Activated T-helper 1 cell treated with anti-CD3 and anti-CD28 coated beads, Interleukin-12 subunit alpha, Interleukin-12 subunit beta, Interleukin-2, Interleukin-4 antibody, amounts not matched to agents 30 ng/mL and 10 ng/mL and 1 ng/mL, durations not matched to agents 14 hours and 24 hours and 36 hours (primary cell): ENCODE measurements at places on chromosomes 5 and 9. TPM values are rescaled to one million over a fixed set of nuclear protein-coding genes. Genes with fewer than 3 reads are reported as not detected.

DNA sequence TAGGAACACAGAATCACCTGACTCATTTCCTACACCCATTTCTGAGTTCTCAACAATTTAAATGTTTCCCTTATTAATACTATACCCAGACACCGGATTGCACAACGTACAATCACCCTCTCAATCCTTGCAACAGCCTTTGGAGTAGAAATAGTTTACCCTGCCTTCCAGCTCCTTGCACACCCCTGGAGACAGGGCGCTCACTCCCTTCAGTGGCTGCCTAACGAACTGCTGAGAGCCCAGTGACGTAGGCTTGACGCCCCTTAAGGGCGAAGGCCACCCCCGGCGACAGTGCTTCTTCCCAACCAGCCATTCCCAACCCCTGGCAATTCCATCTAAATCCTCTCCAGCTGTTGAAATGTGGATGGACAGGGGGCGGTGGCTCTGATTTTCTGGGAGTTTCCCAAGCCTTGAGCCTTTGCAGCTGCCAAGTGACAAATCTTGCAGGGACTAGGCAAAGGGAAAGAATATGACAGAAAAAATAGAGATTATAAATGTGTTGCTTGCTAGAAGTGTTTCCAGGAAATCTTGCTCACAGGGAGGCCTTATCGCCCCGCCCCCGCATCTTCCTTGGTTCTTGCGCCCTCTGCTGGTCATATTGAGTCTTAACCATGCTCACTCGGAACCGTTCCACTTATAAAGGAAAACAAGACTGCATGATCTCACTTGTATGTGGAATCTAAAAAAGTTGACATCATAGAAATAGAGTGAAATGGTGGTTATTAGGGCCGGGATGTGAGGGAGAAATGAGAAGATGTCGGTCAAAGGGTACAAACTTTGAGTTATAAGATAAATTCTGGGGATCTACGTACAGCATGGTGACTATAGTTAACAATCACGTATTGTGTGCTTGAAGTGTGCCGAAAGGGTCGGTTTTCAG, 7.6 kb upstream of the BARX1 start:
- peak; percentile 73 for DNase-seq

DNA sequence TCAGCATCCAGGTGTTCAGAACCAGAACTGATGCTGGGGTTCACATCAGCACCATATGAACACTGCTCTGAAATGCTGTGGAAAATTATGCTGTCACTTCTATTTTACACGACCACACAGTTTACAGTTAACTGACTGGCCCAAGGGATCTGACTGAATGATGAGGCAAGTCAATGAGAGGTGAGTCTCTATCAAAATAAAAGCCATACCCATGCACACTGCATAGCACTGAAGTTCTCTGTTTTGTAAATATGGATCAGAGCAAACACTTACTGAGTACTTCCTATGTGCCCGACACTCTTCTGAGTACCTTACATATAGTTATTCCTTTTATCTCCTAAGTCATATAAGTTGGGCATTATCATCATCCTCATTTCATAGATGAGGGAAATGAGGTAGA, 122.8 kb downstream of the TARS1 start:
- DNase-seq, result no peak

- no peak for DNase-seq
Observed at GRCh38 chr9:95316274-95316673, 1.2 kb downstream of the FANCC start.

- DNase-seq, result no peak
Observed at GRCh38 chr9:335373-335772, 120.7 kb downstream of the DOCK8 start.

- DNase-seq, result peak; percentile 7
Observed at GRCh38 chr5:56412601-56413379, 179.7 kb upstream of the ANKRD55 start.

GRCh38 chr9:135847833-135848232, 59.5 kb downstream of the CAMSAP1 start:
- DNase-seq, result no peak

GRCh38 chr9:19048966-19049916, at the start of gene RRAGA:
Gene RRAGA (plus strand): TSS chr9:19049427. CDS start chr9:19049660, 233 bp downstream.
- DNase-seq, result peak; percentile 92

DNA sequence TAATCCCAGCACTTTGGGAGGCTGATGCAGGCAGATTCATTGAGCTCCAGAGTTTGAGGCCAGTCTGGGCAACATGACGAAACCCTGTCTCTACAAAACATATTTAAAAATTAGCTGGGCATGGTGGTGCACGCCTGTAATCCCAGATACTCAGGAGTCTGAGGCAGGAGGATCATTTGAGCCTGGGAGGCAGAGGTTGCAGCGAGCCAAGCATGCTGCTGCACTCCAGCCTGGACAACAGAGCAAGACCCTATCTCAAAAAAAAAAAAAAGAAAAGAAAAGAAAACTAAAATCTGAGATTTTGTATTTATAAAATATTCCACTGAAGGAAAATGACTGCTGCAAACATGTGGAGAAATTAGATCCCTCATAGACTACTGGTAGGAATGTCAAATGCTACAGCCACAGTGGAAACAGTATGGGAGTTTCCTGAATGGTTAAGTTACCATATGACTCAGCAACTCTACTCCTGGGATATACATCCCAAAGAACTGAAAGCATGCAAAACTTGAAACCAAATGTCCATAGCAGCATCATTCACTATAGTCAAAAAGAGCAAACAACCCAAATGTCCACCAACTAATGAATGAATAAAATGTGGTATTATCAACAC, 106.1 kb downstream of the UBAP2 start:
- no peak for DNase-seq

DNA sequence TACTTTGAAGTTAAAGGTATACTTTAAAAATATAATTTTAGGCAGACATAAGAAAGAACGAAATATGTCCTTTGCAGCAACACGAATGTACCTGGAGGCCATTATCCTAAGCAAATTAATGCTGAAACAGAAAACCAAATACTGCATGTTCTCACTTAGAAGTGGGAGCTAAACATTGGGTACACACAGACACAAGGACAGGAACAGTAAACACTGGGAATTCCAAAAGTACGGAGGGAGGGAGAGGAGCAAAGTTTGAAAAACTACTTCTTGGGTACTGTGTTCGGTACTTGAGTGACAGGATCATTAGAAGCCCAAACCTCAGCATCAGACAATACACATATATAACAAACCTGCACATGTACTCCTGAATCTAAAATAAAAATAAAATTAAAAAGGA, 40.9 kb downstream of the TJP2 start:
- no peak for DNase-seq

DNA sequence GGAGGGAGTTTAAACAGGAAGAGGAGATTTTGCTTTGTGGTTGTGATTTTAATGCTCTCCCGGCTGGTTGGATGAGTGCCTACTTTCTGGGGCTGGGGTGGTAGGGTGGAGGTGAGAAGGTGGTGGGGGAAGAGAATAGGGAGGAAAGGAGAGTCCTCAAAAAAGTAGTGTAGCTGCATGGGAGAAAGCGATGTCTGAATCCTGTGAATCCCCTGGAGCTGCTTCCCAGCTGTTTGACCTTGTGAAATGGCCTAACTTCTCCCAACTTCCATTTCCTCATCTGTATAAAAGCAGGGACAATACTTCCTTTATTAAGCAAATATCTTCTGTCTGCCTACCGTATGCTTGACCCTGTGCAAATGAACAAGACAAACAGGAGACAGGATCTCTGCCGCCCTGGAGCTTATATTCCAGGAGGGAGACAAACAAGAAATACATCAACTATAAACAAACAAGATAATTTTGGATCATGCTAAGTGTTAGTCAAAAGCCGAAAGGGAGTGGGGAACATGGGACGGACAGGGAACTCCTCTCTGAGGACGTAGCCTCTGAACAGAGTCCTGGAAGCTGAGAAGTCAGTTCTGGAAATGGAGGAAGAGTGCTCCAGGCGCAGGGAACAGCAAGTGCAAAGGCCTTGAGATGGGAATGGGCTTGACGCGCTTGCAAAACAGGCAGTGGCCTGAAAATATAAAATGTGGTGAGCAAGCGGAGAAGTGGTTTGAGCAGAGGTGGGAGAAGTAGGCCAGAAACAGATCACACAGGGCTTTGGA, 103.5 kb downstream of the SPRY4 start:
- DNase-seq, result no peak

DNA sequence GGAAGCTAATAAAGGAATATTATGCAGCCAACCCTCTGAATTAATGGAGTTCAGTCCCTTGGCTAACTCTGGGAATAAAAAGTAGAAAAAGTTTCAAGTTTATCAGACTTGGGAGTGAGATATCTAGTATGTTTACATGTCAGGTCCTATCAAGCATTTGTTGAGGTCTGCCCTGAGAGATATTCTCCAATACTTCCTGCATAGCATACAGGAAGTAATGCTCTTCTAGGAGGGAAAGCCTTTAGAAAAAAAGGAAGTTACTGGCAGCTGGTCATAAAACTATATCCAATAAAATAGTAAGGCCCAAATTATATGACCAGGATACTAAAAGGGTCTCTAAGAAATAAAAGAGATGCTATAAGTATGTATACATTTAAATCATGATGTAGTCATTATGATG, 594.1 kb upstream of the FTMT start:
- DNase-seq, result no peak

DNA sequence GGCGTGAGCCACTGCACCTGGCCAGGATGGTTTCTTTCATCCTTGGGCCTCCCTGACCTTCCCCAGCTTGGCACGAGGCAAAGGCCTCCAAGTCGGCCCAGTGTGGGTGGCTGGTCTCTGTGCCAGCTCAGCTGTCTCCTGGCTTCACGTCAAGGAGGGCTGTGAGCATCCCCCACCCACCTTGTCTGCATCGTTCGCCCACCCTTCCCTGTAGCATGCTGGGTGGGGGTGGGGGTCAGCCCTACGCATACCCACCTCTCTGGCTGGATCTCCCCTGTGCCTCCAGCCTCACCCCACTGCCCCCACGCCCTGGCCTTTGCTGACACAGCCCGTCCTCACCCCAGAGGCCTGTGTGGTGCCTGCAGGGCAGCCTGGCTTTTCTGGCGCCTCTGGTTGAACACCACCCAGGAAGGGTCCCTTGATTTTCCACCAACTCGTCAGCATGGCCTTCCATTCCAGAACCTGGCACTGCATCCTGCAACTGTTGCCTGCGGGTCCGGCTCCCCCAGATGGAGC, 8.8 kb upstream of the WDR5 start:
- no peak for DNase-seq

- no peak for DNase-seq
Observed at GRCh38 chr5:133531594-133531993, 80.7 kb downstream of the FSTL4 start.

DNA sequence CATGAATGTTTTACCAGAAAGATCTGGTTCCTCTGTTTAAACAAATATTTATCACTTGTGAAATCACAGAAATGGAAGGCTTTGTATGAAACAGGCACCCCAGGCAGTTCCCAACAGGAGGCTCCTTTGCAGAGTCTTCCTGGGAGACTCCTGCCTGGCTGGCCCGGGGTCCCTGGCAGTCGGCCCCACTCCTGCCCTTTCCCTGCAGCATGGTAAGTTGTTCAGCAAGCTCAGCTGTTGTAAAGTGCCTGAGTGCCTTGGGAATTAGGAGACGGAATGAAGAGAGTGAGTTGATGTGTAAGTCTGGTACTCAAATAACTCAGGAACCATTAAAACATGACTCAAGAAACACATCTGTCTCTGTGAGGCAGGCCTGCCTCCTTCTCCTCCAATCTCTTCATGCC, 17.5 kb upstream of the LHFPL2 start:
- no peak for DNase-seq

DNA sequence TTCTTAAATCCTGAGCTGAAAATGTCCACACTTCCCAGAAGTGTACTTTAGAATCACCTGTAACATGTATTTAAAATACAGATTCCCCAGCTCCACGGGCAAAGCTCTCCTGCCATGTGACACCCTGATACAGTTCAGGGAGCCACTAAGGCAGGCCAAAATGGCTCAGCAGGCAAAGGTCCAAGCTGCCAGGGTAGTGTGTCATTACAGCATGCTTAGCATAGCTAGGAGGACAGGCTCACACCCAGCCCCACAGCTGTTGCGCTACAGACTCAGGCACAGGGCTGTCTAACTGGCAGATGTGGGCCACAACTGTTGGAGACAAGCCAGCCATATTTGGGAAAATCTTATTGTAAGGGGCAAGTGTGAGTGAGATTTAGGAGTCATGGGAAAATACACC, 73.0 kb downstream of the C9orf85 start:
- no peak for DNase-seq

DNA sequence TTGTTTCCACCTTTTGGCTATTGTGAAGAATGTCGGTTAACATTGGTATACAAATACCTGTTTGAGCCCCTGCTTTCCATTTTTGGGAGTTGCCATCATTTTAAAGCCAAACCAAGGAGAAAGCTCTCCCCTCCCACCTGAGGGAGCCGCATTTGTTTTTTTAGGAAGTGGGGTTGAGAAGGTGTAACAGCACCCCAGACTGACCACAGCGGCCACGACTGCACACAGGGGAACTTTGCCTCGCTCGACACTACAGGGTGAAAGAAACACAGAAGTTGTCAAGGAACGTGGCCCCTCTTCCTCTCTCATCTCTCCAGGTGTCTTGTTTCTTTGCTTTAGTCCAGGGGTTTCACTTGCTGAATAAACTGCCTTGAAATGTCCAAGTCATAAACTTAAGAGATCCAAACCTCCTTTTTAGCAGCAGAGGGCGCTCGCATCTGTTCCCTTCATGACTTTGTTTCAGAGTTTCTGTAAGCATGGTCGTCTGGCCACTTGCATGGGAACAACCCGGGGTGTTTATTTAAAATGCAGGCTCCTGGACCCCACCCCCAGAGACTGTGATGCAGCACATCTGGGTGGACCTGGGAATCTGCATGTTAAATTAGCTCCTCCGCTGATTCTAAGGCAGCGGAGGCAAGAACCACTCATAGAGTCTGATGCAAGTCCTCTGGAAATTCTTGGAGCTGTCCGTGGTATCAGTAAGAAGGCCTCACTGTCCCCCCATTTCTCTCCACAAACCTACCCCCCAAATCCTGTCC, 2.1 kb upstream of the TTLL11 start:
- peak; percentile 35 for DNase-seq

DNA sequence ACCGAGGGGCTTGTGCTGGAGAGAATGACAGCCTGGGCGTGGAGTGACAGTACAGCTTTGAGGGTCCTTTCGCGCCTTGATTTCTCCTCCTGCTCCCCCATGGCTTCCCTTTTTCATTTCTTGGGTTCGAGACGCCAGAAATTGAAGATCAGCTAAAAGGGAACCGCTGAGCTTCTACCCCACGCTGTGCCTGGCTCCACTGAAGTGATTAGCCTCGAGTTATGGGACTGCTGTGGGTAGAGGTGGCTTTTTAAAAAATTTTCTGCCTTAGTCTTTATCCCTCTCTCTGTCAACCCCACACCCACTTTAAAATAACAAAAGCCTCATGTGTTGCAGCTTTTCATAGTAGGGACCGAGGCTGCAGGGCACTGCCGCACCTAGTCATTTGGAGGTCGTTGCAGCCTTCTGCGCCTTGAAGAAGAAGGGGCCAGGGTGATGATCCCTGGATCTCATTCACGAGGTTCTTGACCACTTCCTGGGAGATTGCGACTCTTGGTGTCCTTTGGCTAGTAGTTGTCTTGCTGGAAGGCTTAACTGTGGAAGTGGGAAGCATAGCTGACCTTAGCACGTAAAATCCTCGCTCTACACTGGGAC, 603 bp downstream of the PPIP5K2 start:
- no peak for DNase-seq

GRCh38 chr9:132651259-132651658, 18.5 kb downstream of the DDX31 start:
- no peak for DNase-seq

The ZNF618 gene
- 0.07 and 0.16 TPM in 2 replicates for total RNA-seq

The PCDHA1 gene
- total RNA-seq, result not detected in 2 replicates

The NSMF gene
- 57.2 and 58.9 TPM in 2 replicates for total RNA-seq

The SEMA4D gene
- total RNA-seq, result 388 and 411 TPM in 2 replicates

The HMCN2 gene
- not detected in 2 replicates for total RNA-seq

The IFNA13 gene
- not detected in 2 replicates for total RNA-seq

The PHF24 gene
- total RNA-seq, result 0.08 and 0.12 TPM in 2 replicates
